Activated T-helper 1 cell treated with anti-CD3 and anti-CD28 coated beads, Interleukin-12 subunit alpha, Interleukin-12 subunit beta, Interleukin-2, Interleukin-4 antibody, amounts not matched to agents 30 ng/mL and 10 ng/mL and 1 ng/mL, durations not matched to agents 14 hours and 24 hours and 36 hours (primary cell): ENCODE measurements at places on chromosomes 7 and 10.

DNA sequence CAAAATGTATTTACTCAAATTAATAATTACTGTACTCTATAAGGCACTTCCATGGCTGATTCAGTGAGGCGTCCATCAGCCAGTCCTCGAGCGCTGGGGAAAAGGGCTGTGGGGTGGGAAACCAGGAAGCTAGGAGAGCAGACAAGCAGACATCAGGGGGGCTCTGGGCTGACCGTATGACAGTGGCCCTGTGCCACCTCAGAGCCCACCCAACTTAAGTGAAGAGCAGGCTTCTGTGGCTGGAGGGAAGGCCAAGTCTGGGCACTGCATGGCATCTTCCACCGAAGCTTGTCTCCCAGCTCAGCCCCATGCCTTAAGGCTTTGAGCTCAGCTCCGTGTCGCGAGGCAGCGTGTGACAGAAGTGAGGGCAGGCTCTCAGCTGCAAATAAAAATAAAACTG is 464.5 kb upstream of the ZMIZ1 start:
- DNase-seq: no peak

- no peak for DNase-seq
Observed at GRCh38 chr7:102469972-102470825, 5.4 kb downstream of the LRWD1 start.

DNA sequence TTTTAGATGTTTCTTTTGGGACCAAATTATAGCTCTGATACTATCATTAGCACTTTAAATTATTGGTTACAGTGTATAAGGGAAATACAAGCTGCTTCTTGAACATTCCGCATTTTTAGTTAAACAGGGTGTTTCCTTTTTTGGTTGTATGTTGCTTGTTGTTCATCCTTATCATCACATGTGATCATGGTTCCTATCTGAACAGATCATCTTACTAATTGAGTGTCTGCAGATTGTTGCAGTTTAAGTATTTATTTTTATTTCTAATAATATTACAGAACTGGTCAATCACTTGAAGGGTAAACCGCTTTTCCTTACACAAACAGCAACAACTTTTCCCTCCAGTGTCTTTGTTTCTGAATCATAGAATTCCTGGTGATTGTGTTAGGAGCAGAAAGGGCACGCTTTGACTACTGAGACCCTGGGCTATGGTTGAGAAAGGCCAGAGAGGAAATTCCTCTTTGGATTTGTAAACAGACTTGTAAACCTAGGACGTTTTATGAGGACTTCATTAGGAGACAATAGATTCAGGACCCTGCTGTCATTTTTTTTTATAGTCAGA is 37.2 kb downstream of the CHN2 start:
- no peak for DNase-seq

DNA sequence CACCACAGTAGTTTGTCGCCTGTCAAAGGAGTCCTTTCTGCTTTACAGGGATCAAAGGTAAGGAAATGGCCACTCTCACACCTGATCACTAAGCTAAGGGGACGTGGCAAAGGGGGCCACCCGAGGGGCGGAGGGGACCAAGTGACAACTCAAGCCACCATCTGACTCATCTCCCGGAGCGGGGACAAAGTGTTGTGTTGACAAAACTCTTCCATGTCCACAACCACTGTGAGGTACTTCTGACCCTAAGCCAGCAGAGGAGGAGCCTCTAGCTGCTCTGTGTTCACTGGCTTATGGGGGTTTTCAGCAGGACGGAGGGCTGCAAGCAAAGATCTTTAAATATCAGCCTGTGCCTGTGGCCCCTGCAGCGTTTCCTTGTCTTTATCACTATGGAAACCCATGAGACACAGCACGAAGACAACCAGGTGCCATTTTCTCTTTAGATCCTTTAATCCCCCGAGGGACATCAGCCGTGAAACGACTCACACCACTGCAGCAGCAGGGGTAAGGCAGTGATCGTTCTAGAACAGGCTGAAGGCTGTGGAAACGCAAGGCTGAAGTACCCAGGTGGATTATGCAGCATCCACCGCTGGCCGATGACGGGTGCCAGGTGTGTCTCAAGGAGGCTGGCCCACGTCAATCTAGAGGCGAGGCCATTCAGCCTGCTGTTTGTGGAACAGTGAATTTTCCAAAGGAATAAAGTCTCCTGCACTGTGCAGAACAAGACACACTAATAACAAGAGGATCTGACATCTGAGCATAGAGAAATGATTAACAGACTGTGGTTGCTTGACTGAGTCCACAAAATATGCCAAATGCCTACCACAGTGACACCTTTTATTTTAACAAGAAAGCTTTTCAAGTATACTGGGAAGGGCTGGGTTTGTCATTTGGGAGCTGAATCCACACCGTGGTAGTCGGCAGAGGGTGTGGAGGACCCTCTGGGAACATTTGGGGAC is 26.6 kb upstream of the DDC start:
- DNase-seq: no peak
